ENCODE measurements at places on chromosomes 12 and 14.

DNA sequence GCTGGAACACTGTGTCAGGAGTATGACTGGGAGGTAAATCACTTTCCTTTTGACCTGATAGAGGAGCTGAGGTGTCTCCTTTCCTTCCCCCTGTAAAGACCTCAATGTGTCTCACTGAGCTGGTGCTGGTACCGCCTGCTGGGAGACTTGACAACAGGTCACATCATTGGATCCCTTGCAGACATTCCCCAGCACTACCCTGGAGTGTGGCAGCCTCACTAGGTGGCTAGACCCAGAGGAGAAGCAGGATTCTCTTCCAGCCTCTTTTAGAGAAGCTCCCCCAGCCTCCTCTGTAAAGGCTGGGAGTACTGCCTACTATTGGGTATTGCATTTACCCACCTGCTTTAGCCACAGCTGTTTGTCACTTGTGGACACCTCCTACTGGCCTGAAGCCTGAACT is 223.9 kb downstream of the ADGRD1 start:
- no peak for DNase-seq

DNA sequence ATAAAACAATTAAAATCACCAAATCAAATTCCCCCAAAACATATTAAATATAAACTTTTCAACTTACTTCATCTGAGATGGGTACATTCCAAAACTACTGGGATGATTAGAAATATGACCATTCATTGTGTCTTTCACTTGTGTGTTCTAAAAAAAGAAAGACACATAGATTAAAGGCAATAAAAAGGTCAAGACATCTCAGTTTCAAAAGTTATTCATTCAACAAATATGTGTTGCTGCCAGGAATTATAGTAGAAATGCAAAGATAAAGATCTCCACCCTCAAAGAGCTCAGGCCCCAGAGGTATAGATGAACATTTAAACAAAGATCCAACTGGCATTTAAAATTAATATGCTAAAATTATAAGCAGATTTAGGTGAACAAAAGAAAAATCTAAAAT is 106.4 kb downstream of the EPS8 start:
- no peak for DNase-seq

DNA sequence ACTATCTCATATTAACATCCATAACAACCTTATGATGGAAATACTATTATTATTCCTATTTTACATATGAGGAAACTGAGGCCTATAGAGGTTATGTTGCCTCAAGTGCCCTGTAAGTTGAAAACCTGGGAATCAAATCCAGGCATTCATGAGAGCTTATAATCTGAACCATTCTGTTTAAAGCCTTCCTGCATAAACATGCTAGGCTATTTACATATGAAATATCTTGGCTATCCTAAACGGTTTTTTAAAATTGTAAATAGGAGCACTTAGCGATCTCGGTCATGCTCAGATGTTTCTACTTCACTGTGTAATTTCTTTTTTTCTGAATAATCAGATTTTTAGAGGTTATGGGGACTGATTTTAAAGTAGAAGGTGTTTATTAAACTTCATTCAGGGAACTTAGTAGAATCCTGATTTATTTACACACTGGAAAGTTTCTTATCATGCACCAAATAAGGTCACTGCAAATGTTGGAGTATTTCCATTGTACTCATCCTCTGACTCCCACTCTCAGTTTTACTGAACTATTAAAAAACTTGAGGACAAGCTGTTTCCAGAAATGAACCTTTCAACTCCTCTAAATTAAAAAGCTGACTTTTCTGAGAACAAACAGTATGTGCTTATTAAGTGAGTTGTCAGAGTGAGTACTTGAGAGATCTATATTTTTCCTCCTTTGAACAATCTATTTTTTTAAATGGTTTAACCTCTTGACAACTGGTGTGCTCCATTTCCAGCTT is 141.7 kb downstream of the PIK3C2G start:
- DNase-seq: no peak

DNA sequence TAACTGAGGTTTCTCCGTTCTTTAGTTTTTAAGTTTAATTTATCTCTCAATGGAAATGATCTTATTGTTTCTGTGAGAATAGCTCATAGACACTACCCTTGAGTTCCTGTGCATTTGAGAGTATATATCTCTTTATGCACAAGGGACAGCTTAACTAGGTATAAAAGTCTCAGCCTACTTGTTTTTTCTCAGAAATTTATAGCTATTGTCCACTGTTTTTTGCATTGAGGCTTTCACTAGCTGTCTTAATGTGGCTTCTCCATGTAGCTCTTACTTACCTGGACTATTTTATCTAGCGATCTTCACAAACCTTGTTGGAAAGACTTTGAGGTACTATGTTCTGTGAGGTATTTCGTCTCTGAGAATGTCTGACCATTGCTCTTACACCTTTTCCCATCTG is 153.9 kb upstream of the RTL1 start:
- DNase-seq: no peak

- DNase-seq: no peak
Observed at GRCh38 chr14:68538639-68539038, 254.2 kb downstream of the ZFP36L1 start.

DNA sequence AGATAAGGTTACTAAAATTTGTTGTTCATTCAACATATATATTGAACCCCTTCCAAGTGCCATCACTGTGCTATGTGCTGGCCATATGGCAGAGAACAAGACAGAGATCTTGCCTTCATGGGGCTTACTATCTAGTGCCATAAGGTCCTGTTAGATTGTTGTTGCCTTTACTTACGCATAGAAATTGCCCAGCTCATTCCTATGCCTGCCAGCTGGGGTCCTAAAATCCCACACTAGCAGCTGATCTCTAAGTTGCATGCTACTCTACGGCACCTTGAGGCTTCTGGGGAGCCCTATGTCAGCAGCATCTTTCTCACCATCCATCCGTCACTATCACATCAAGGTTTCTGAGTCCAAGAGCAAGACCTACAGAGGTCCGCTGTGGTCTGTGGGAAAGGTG is 1.4 kb upstream of the KCNK10 start:
- DNase-seq: no peak

Measured in stimulated activated CD8-positive, alpha-beta memory T cell treated with anti-CD3 and anti-CD28 coated beads, Interleukin-7, amount 100 ng/mL, for 48 hours (primary cell).